ENCODE measurements at places on chromosomes 12 and 14. TPM values are rescaled to one million over a fixed set of nuclear protein-coding genes. Genes with fewer than 3 reads are reported as not detected.

DNA sequence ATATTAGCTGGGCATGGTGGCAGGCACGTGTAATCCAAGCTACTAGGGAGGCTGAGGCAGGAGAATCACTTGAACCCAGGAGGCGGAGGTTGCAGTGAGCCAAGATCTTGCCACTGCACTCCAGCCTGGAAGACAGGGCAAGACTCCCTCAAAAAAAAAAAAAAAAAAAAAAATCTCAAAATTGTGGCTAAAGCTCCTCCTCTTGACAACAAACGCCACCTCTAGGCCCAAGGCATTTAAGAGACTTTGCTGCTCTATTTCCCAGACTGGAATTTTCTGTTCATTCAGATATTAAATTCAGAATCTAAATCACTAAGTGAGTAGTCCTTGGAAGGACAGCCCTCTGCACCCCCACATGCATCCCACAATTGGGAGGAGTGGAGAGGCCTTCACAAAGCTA is 1.4 kb downstream of the ZFYVE1 start:
- no peak for DNase-seq

GRCh38 chr12:45289245-45290215 is 73.6 kb downstream of the ANO6 start:
- no peak for DNase-seq

- no peak for DNase-seq
These were observed 45.3 kb upstream of the ESRRB start for GRCh38 chr14:76330411-76331327.

GRCh38 chr12:45184147-45184963 is 31.5 kb upstream of the ANO6 start:
- no peak for DNase-seq

PARPBP gene
- 28.4 TPM for total RNA-seq

ADGRD1 gene
- total RNA-seq, result 0.46 TPM

TMEM30B gene
- total RNA-seq, result not detected
